Activated CD8-positive, alpha-beta T cell treated with anti-CD3 and anti-CD28 coated beads, Interleukin-2, amount 10 ng/mL, durations not matched to agents 7 days and 5 days (primary cell): ENCODE measurements at places on chromosomes 7 and 10. TPM values are rescaled to one million over a fixed set of nuclear protein-coding genes. Genes with fewer than 3 reads are reported as not detected.
A peak's percentile ranks its signal among the peaks of the same experiment; 100 is the strongest.

Gene DENND2A
- not detected for total RNA-seq

Gene UPK3BL1
- total RNA-seq: 31.4 TPM

Gene CDC14C
- not detected for total RNA-seq

Gene IFIT1B
- not detected for total RNA-seq

Gene CFAP46
- not detected for total RNA-seq

Gene PPP1R3C
- not detected for total RNA-seq

Gene FIS1
- 108 TPM for total RNA-seq

Gene PLAC9
- total RNA-seq: not detected

GRCh38 chr7:79523436-79523835 lies 70.0 kb upstream of the MAGI2 start:
- no peaks in the 10 kb centered on the region for H3K36me3 ChIP-seq
- no peak overlapping the region for H3K27ac ChIP-seq
- DNase-seq: no peak
- H3K27me3 ChIP-seq: no peaks in the 10 kb centered on the region

- H3K36me3 ChIP-seq: peaks cover 34% of the 10 kb centered on the region
- peaks cover 17% of the 10 kb centered on the region for H3K4me1 ChIP-seq
- H3K27me3 ChIP-seq: no peaks in the 10 kb centered on the region
- no peak for DNase-seq
Observed at GRCh38 chr7:155724327-155725005, 80.0 kb downstream of the RBM33 start.

DNA sequence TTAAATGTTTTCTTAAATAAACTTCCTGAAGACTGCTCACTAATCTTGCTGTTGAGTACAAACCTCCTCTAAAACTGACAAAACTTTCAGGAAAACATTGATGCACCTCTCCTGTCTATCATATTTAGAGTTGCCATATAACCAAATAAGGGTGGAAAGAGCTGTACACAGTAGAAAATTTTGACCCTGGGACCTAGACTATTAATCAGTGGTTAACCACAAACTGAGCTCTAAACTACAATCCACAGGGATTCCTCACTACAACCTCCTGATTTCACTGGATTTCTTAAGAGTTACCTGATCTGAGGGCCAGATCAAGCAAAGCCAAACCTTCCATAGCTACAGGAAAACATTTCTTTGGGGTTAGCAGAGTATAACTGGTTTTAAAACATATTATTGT lies 39.9 kb upstream of the WNT16 start:
- no peaks in the 10 kb centered on the region for H3K36me3 ChIP-seq
- no peaks in the 10 kb centered on the region for H3K4me1 ChIP-seq
- no peak overlapping the region for H3K27ac ChIP-seq
- no peak for DNase-seq

- H3K4me3 ChIP-seq: no peak overlapping the region
- no peak for DNase-seq
- H3K4me1 ChIP-seq: no peaks in the 10 kb centered on the region
- no peak overlapping the region for H3K27ac ChIP-seq
- H3K27me3 ChIP-seq: peaks cover 19% of the 10 kb centered on the region
Observed at GRCh38 chr10:100076750-100077149, 4.9 kb downstream of the CPN1 start.

DNA sequence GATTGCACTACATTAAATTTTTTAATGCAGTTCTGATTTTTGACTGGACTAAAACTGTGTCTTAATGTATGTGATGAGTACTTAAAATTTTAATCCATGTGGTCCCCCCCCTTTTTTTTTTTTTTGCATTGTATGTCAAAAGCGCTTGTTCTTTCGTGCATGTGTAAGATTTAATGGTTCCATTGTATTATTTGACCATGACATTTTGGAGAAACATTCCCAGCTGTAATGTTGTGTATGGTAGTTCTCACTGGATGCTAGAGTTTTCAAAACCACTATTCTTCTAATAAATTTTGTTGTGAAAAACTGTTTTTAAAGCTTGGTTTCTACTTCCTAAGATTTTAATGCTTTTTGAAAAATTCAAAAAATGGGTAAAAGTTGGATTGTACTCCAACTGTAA lies 132.0 kb downstream of the LCOR start:
- H3K4me1 ChIP-seq: no peaks in the 10 kb centered on the region
- H3K27ac ChIP-seq: no peak overlapping the region
- H3K36me3 ChIP-seq: peaks cover 11% of the 10 kb centered on the region
- no peaks in the 10 kb centered on the region for H3K27me3 ChIP-seq
- H3K4me3 ChIP-seq: no peak overlapping the region
- DNase-seq: no peak

DNA sequence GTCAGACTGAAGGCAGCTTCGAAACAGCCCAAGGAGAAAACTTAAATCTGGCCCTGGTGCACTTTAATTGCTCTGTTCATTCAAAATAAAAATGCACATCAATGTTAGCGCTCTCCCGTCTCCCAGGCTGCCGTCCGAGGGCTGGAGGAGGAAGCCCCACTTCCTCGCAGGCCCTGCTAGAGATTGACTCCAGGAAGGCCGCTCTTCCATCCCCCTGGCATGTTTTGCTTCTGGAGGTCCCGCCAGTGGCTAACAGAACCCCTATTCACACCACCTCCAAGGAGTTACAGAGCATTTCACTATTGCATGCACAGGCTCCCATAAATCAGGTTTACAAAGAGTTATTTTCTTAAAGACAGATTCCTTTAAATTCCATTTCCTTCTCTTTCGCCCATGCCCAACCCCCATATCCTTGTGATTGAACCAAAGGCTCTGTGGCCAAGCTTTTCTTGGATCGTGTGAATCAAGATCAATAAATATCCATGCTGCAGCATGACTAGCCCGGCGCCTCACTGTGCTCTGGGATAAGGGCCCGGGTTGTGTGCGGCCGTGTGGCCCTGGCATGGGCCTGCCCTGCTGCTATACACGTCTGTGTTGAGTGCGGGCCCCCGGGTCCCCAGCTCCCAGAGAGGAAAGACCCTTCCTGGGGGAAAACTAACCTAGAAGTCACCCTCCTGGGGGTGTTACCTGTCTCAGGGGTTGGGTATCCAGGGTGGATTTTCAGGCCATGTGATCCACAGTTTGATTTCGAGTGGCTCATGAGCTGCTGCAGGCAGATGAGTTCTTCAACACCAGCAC lies 118.7 kb upstream of the GDF10 start:
- no peaks in the 10 kb centered on the region for H3K36me3 ChIP-seq
- H3K4me3 ChIP-seq: no peak overlapping the region
- no peaks in the 10 kb centered on the region for H3K4me1 ChIP-seq
- no peak overlapping the region for H3K27ac ChIP-seq
- H3K27me3 ChIP-seq: no peaks in the 10 kb centered on the region
- no peak for DNase-seq

DNA sequence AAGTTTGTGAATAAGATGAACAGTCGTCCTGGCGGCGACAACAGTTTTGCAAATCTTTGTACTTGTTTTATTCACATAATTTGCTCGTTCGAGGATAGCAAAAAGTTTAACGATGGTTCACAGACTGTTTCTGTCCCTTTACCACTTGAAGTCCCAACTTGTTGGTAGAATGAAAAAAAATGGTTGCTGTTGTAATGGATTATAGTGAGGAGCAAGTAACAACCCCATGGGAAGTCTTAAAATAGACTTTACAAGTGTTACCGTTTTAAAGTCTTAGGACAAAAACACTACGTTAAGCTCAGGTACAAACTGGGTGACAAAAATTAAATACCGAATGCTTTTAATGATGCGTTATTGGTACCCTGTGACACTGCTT lies 589 bp downstream of the LSM8 start:
- no peaks in the 10 kb centered on the region for H3K27me3 ChIP-seq
- DNase-seq: no peak
- H3K27ac ChIP-seq: peak overlapping the region; percentile 98
- H3K36me3 ChIP-seq: peaks cover 44% of the 10 kb centered on the region
- peaks cover 32% of the 10 kb centered on the region for H3K4me1 ChIP-seq

GRCh38 chr10:102676534-102677315 lies 32.4 kb downstream of the TRIM8 start:
- H3K36me3 ChIP-seq: peaks cover 10% of the 10 kb centered on the region
- no peaks in the 10 kb centered on the region for H3K27me3 ChIP-seq
- no peak overlapping the region for H3K4me3 ChIP-seq
- no peak overlapping the region for H3K27ac ChIP-seq

GRCh38 chr10:114593240-114593792 lies 64.8 kb downstream of the ABLIM1 start:
- H3K27ac ChIP-seq: no peak overlapping the region
- no peaks in the 10 kb centered on the region for H3K4me1 ChIP-seq
- H3K27me3 ChIP-seq: peaks cover 26% of the 10 kb centered on the region
- H3K36me3 ChIP-seq: no peaks in the 10 kb centered on the region
- no peak for DNase-seq

- H3K27me3 ChIP-seq: no peaks in the 10 kb centered on the region
- H3K4me1 ChIP-seq: peaks cover 11% of the 10 kb centered on the region
- no peak overlapping the region for H3K4me3 ChIP-seq
- H3K27ac ChIP-seq: no peak overlapping the region
Observed at GRCh38 chr7:137954614-137955013, 47.3 kb downstream of the CREB3L2 start.

- no peak overlapping the region for H3K4me3 ChIP-seq
- no peak overlapping the region for H3K27ac ChIP-seq
- no peaks in the 10 kb centered on the region for H3K27me3 ChIP-seq
Observed at GRCh38 chr10:28190196-28190595, 112.7 kb downstream of the MPP7 start.

- H3K27ac ChIP-seq: no peak overlapping the region
- no peak for DNase-seq
- H3K27me3 ChIP-seq: no peaks in the 10 kb centered on the region
- H3K36me3 ChIP-seq: no peaks in the 10 kb centered on the region
- no peak overlapping the region for H3K4me3 ChIP-seq
- no peaks in the 10 kb centered on the region for H3K4me1 ChIP-seq
Observed at GRCh38 chr7:49295146-49295545, 370.8 kb downstream of the CDC14C start.

DNA sequence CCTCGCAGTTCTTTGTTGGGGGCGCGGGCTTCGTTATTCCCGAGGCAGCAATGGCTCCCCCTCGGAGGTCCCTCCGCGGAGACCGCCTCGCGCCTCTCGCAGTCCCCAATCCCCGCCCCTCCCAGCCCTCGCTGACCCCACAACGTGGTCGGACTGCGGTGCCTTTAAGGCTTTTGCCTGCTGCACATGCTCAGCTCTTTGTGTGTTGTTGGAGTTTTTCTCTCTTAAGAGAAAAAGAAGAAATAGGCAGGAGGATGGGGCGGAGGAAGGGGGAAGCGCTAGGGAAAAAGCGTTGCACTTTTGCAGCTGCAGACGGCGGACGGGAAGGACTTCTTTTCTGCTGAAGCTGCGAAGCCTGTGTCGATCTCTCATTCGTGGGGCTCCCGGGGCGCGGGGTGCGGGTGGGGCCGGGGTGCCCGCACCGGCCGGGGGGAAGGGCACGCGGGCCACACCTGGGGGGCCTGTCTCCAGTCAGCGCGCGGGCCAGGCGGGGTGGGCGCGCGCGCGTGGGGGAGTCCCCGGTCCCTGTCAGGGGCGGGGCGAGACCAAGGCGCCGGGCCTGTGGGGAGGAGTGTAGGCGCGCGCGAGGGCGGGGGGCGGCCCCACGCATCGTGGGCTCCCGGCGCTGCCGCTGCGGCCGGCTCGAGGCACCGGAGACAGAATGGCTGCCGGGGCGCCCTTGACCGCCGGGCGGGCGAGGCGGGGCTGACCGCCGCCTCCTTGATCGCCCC lies 445 bp upstream of the ATRNL1 start:
- H3K27ac ChIP-seq: no peak overlapping the region
- H3K27me3 ChIP-seq: peaks cover 45% of the 10 kb centered on the region
- peak overlapping the region; percentile 61 for H3K4me3 ChIP-seq
- peak; percentile 30 for DNase-seq
- no peaks in the 10 kb centered on the region for H3K36me3 ChIP-seq
- peaks cover 7% of the 10 kb centered on the region for H3K4me1 ChIP-seq

DNA sequence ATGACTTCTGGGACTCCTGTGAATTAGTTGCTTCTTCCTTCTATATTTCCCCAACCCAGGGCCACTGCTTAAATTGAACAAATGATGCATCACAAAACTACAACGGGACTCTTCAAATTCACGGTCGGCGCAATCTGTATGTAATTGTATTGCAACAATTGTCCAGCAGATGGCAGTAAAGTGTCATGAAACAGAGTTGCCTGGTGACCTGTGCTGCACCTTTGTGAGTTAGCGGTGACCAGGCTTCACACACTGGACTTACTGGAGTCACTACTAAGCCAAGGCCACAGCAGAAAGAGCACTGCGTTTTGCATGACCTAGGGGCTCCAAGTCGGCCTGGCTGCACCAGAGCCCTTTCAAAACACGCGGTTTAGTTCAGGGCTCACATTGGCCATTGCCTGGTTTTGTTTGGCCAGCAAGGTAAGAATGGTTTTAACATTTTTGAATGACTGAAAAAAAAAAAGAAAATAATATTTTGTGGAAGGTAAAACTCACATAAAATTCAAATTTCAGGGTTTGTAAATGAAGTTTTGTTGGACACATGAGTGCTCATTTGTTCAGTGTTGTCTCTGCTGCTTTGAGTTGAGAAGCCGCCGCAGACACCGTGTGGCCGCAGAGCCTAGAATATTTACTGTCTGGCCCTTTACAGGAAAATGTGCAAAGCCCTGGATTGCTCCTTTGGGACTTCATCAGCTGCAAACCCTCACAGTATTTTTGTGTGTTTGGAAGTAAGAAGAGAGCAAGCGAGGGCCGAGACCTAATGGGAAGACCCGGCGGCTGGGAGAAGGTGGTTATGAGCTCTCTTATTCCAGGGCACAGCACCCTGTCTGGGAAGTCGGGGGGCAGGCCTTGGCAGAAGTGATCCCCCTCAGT lies 23.2 kb upstream of the ZNF32 start:
- no peak overlapping the region for H3K27ac ChIP-seq
- H3K4me1 ChIP-seq: peaks cover 3% of the 10 kb centered on the region
- no peaks in the 10 kb centered on the region for H3K36me3 ChIP-seq
- peak; percentile 67 for DNase-seq

DNA sequence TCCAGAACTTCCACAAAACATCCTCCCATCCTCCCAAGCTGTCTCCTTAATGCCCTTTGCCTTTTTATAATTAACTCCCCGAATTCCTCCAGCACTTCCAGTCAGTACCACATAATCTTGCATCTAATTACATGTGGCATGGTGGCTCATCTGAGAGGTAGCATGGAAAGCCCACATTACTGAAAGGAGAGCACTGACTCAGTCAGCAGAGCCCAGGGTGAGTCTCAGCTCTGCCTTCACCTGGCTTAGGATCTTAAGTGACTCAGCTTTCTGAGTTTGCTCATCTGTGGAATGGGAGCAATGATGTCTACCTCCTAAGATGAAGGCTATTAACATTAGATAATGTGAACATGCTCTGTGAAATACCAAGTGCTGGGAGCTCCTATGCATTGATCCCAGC lies 433.9 kb downstream of the SORCS3 start:
- DNase-seq: no peak
- no peaks in the 10 kb centered on the region for H3K36me3 ChIP-seq
- H3K27ac ChIP-seq: no peak overlapping the region
- no peaks in the 10 kb centered on the region for H3K4me1 ChIP-seq
- no peak overlapping the region for H3K4me3 ChIP-seq

GRCh38 chr10:17348501-17349349 lies 105.7 kb downstream of the ST8SIA6 start:
- H3K4me1 ChIP-seq: no peaks in the 10 kb centered on the region
- no peak for DNase-seq
- peaks cover 9% of the 10 kb centered on the region for H3K27me3 ChIP-seq
- H3K36me3 ChIP-seq: no peaks in the 10 kb centered on the region
- no peak overlapping the region for H3K4me3 ChIP-seq

- no peak for DNase-seq
- peaks cover 50% of the 10 kb centered on the region for H3K4me1 ChIP-seq
- peak within 1 kb of the TSS; percentile 95 for H3K4me3 ChIP-seq
- peaks cover 52% of the 10 kb centered on the region for H3K36me3 ChIP-seq
Observed at GRCh38 chr10:3784510-3785250, at the start of gene KLF6. KLF6 (minus strand) TSS chr10:3785209; CDS start chr10:3785014, 195 bp downstream.

GRCh38 chr10:8897769-8898168 lies 843.3 kb downstream of the GATA3 start:
- no peaks in the 10 kb centered on the region for H3K27me3 ChIP-seq
- DNase-seq: no peak
- H3K36me3 ChIP-seq: no peaks in the 10 kb centered on the region
